ENCODE measurements at places on chromosomes 7 and 10.

- DNase-seq = no peak
Measured at GRCh38 chr7:25624833-25625232, 396.5 kb upstream of the NPVF start.

GRCh38 chr7:124550036-124550435 lies 215.6 kb downstream of the GPR37 start:
- no peak for DNase-seq

- no peak for DNase-seq
Measured at GRCh38 chr10:61635471-61635870, 27.3 kb upstream of the CABCOCO1 start.

- DNase-seq = no peak
Measured at GRCh38 chr7:134694299-134694698, 47.6 kb downstream of the BPGM start.

GRCh38 chr7:142939226-142939910 lies at the start of gene LLCFC1:
Gene LLCFC1 (plus strand): TSS chr7:142939484. CDS start chr7:142939622, 138 bp downstream.
- DNase-seq = no peak

DNA sequence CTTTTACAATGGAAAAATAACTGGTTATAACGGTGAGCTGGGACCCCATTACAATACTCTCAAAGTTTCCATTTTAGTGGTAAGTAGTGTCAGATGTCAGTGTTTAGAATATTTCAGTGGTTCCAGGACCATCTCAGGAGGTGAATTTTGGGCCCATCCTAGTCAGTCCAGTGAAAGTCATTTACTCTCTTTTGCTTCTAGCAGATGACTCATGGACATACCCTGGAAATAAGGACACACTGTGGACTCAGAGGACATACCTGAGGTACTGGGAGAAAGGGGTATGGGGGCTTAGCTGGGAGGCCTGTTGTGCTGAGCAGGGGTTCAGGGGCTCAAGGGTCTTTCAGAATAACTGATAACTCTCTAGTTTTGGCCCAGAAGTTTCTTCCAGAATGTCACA lies 618 bp upstream of the GIMAP4 start:
- DNase-seq = no peak

- DNase-seq = no peak
Measured at GRCh38 chr10:78747401-78748234, 321.1 kb upstream of the ZMIZ1 start.

DNA sequence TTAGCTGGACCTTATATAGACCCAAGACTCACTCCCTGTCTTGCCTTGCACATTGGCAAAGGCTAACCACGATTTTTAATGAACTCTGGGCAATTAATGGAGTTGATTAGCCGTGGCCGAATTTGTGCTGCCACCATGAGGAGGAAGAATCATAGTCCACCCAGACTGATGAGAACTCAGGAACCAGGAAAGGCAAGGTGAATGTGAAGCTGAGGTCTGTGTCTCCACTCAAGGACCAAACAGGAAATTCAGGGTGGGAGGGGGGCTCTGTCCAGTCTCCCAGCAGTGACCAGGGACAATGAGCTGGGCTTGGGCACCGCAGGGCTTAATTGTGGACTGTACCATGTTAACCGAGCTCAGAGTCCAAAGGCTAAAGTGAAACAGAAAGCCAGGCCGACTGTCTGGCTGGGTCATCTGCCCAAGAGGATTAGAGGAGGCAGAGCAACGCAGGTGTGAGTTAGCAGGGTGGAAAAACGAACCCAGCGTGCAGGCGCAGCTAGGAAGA lies 127.0 kb upstream of the JCAD start:
- no peak for DNase-seq

DNA sequence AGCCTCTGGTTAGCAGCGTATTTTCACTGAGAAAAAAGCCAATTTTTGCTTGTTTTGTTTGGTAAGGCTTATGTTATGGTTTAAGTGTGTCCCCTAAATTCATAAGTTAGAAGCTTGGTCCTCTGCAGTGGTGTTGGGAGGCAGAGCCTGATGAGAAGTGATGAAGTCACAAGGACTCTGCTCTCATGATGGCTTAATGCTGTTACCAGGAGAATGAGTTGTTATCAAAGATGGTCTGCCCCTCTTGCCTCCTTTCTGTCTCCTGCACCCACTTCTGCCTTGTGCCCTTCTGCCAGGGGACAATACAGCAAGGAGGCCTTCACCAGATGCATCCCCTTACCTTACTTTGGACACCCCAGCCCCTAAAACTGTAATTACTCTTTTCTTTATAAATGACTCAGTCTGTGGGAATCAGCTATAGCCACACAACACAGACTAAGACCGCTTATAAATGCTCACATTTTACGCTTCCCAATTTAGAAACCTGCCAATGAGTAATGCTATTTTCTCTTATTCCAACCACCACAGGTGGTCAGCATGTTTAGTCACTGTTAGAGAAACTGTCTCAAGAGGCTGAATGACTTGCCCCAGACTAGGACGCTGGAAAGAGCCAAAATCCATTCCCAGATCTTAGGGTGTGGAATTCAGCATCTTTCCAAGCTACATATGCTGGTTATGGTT lies 6.1 kb upstream of the PKD1L1 start:
- DNase-seq = no peak

DNA sequence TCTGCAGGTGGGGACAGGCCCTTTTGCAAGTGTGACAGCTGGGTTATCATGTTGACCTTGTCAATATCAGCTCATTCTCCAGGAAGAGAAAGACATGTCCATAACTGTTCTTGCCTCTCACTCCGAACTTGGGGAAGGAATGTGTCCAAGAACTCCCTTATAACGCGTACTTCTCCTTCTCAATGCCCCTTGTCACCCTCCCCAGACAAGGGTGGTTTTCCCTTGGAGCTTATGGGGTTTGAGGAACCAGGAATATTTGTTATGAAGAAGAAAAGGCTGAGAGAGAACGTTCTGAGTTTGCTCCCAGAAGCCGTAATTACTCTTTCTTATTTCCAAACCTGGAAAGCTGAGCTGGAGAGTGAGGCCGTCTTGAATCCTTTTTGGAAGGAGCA lies 77.4 kb downstream of the MKI67 start:
- DNase-seq = no peak

DNA sequence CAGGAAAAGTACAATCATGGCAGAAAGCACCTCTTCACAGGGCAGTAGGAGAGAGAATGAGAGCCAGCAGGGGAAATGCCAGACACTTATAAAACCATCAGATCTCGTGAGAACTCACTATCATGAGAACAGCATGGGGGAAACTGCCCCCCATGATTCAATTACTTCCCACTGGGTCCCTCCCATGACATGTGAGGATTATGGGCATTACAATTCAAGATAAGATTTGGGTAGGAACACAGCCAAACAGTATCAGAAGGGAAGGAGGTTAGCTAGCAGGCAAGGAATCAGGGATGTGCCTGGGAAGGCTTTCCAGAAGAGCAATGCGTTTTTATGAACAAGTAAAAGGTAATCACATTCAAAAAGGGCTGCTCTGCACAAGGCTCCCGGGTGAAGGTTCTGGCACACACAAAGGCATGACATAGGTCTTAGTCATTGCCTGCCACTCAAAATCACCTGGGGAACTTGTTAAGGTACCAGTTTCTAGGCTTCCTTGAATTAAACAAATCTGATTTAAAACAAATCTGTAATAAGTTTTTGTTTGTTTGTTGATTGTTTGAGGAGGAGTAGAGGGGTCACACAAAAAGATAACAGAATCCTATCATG lies 40.9 kb downstream of the BMPER start:
- DNase-seq = no peak

DNA sequence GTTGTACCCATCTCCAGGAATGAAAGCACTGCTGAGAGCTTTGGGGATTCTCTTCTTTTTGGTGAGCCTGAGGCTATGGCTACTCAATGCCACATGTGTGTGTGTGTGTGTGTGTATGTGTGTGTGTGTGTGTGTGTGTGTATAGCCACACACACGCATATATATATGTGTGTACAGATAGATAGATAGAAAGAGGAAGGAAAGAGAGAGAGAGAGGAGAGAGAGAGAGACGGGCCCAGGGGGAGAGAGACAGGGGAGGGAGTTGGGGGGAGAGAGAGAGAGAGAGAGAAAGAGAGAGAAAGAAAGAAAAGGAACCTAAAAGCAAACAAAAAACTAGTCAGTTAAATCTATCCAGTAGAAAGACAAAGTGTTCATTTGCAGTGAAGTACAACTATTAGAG lies 8.3 kb downstream of the SLC13A4 start:
- DNase-seq = no peak

- no peak for DNase-seq
Measured at GRCh38 chr10:105109164-105109563, 468.1 kb downstream of the SORCS3 start.

GRCh38 chr7:44432381-44432977 lies 58.0 kb downstream of the NUDCD3 start:
- no peak for DNase-seq

DNA sequence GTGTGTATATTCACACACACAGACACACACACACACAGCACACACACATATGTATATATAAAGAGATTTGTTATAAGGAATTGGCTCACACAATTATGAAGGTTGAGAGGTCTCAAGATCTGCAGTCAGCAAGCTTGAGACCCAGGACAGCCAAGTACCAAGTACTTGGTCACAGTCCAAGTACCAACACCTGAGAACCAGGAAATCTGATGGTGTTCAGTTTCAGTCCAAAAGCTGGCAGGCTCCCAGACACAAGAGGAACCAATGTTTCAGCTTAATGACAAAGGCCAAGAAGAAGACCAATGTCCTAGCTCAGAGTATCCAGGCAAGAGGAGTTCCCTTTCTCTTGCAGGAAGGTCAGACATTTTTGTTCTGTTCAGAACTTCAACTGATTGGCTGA lies 780.2 kb downstream of the MAGI2 start:
- DNase-seq = peak; percentile 77

GRCh38 chr7:4113976-4114375 lies 568.1 kb upstream of the FOXK1 start:
- no peak for DNase-seq

DNA sequence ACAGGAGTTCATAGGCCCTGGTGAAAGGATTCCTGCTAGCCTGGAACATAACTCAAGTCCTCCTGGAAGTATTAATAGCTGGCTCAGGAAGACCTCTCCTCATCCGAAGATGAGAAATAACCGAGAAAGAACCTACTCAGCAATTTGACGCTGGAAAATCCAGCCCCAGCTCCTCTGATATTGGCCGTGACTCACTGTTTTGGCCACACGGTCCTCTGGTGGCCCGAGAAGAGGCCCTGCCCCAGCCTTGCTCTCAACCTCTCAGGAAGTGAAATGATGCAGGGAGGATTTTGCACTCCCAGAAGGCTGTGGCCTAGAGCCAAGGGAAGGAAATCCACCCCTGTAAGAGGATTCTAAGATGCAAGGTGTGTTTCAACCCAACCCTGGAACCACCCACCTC lies 121.6 kb downstream of the MTPAP start:
- no peak for DNase-seq

GRCh38 chr7:11650030-11650429 lies 182.0 kb downstream of the THSD7A start:
- no peak for DNase-seq

DNA sequence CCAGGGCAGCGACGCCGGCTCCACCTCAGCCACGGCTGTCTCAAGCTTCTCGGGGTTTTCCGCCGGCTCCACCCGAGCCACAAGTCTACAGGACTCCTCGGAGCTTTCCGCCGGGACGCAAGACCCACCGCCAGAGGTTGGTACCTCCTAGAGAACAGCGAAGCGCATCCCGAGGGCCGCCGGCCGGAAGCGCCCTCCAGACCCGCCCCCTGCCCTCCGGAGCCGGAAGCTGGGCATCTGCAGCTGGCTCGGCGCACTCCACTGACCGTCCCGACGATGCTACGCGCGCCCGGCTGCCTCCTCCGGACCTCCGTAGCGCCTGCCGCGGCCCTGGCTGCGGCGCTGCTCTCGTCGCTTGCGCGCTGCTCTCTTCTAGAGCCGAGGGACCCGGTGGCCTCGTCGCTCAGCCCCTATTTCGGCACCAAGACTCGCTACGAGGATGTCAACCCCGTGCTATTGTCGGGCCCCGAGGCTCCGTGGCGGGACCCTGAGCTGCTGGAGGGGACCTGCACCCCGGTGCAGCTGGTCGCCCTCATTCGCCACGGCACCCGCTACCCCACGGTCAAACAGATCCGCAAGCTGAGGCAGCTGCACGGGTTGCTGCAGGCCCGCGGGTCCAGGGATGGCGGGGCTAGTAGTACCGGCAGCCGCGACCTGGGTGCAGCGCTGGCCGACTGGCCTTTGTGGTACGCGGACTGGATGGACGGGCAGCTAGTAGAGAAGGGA lies at the start of gene MINPP1:
Gene MINPP1, plus strand, starts transcription at position 254 of the 726 bp plus-strand sequence. Its CDS starts 23 bp downstream, at position 277.
- peak; percentile 33 for DNase-seq

DNA sequence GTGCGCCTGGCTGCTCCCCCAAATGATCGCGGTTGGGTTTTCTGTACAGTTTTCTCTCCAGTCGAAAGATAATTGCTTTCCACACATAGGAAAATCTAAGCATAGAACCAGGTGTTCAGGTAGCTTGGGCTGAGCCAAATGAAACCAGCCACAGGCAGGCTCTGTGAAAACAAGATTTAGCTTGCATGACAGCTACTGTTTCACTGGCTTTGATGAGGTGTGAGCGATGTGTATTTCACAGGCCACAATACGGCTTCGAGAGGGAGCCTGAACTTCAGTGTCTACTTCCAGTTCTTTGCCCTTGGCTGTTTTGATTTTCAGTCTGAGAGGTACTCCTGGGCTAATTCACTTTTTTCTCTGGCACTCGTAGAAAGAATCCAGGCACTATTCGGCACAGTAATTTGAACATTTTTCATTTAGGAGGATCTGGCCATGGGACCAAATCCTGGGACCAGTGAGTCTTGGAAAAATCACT lies 110.5 kb downstream of the JCAD start:
- no peak for DNase-seq

- no peak for DNase-seq
Measured at GRCh38 chr10:101741938-101742337, 34.0 kb downstream of the FGF8 start.

GRCh38 chr7:141263508-141263907 lies 189.6 kb downstream of the TMEM178B start:
- no peak for DNase-seq

GRCh38 chr10:79101560-79102497 lies 33.1 kb downstream of the ZMIZ1 start:
- DNase-seq = no peak

- no peak for DNase-seq
Measured at GRCh38 chr10:77597560-77597959, 40.0 kb downstream of the KCNMA1 start.
